ENCODE measurements at places on chromosomes 1 and 21.

GRCh38 chr1:172399756-172400721 is 20.4 kb upstream of the C1orf105 start:
- DNase-seq, result no peak

DNA sequence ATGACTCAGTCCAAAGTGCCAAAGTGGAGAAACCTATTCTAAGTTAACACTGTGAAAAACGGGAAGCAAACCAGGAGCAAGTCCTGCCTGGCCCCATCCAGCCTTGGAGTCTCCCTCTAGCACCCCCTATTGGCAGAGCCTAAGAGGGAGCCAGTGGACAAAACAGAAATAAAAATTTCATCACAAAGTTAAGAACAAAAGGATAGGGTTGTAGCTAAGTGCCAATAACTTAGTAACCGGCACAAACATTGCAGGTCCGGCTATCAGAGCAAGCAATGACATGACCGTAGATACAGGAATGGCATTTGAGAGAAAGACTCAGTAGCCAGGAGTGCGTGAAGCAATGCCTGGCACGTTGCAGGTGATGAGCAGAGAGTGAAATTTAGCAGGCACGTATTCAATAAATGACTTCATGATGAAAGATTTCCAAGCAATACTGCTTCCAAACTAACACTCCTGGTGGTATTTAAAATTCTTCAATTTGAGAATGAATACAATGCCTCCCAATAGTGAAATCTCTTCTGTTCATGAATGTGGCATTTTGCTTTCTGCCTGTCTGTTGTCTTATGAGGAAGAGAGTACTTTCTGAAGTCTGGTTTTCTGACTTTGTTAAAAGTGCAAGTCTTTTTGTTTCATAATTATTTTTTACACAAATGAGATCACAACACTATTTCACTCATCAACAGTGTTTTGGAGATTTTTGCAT is 391.0 kb downstream of the OMA1 start:
- DNase-seq, result no peak

GRCh38 chr1:108643492-108644335 is 17.2 kb downstream of the HENMT1 start:
- DNase-seq, result peak; percentile 72

- no peak for DNase-seq
Observed at GRCh38 chr1:159917533-159918351, 7.6 kb downstream of the TAGLN2 start.

- DNase-seq, result no peak
Observed at GRCh38 chr1:210686841-210687240, 358.1 kb downstream of the HHAT start.

DNA sequence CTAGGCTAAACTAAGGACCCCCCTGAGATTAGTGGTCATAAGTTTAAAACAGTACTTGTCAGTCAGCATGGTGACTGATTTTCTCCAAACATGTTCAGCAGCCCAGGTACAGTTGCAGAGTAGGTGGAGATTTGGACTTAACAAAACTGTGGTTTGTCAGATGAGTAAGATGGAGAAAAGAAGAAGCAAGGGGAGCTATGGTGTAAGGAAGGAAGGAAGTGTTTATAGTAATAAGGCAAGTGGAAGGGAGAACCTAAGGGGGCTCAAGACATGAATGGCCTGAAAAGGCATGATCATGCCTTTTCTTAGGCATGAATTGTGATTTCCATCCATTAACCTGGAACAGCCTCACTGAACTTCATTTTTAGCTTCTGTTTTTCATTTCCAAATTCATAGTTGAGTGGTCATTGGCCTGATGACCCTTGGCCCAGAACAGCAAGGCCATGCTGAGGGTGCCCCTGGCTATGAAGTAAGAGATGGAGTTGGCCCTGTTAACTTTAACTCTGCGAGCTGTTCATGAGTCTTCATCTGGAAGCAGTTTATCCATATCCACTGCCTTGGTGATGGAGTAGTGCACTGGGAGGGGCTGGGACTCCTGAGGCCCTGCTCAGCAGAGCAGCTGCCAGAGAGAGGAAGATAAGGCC is 60.7 kb downstream of the LRRC8D start:
- no peak for DNase-seq
